ENCODE measurements at places on chromosomes 1 and 21.

GRCh38 chr1:35449334-35450008, 107.7 kb downstream of the KIAA0319L start:
- DNase-seq: no peak

DNA sequence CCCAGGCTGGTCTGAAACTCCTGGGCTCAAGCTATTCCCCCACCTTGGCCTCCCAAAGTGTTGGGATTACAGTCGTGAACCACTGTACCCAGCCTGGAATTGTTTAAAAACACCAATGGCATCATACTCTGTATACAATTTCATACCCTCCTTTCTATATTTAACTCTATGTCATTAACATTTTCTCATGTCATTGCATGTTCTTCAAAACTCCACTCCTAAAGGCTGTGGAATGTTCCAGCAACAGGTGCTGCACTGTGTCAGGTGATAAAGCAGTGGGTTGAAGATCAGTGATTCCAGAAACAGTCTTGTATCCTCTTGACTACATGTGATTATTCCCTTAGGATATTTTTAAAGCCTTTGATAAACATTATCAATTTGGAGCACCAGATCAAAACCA, 36.7 kb upstream of the GRHL3 start:
- no peak for DNase-seq

DNA sequence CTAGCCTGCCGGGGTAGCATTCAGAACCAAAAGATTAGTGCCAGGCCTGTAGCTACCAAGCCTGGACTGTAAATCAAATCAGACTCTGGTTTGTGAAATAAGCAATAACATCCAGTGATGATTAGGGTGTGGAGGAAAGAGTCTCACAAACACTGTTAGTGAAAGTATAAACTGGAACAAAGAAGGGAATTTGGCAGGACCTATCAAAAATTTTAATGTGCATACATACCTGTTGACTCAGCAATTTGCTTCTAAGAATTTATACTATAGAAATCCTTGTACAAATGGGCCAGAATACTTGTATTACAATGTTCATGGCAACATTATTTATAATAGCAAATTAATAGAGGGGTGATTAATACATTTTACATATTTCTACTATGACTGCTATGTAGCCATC, 109.8 kb upstream of the WARS2 start:
- no peak for DNase-seq

DNA sequence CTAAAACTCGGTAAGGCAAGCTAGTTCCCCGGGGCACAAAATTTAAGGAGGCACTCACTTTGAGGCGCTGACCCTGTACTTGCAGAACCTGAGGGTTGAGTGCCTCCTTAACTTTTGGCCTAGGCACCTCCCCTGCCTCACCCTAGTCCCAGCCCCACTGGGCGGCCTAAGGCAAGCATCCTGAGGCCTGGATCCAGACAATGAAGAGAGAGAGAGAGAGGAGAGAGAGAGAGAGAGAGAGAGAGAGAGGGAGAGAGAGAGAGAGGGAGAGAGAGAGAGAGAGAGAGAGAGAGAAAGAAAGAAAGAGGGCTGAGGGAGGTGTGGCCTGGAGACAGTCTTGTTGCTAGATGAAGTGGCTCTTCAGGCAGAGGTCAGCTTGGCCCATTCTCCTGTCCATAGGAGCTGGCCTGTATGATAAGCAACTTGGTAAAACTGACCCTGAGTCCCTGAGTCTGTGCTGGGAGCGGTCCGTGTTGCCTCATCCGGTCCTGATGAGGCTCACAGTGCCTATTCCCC, 7.4 kb upstream of the LRRN2 start:
- DNase-seq: no peak

GRCh38 chr1:15386164-15386749, 23.4 kb upstream of the EFHD2 start:
- DNase-seq: no peak

- no peak for DNase-seq
Measured at GRCh38 chr1:246146804-246147523, 360.1 kb downstream of the SMYD3 start.

- DNase-seq: no peak
Measured at GRCh38 chr1:14842361-14842760, 243.9 kb downstream of the KAZN start.

DNA sequence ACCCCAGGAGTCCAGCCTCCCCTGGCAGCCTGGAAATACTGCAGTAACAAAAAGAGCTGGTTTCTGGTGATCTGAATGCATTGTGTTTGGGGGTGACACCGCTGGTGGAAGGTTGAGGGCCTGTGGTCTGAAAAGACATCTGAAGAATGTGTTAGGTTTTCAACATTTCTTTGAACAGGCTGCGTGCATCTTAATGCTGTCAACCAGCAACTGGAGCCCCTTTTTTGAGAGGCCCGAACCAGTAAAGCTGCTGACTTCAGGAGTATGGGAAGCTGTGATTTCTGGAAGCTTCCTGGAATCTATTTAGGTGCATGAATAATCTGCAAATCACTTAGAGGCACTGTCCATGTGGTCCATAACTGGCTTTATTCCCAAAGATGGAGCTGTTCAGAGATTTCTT, 17.0 kb downstream of the ATP5PO start:
- DNase-seq: no peak

- no peak for DNase-seq
Measured at GRCh38 chr1:235078480-235079381, 49.9 kb downstream of the TOMM20 start.

DNA sequence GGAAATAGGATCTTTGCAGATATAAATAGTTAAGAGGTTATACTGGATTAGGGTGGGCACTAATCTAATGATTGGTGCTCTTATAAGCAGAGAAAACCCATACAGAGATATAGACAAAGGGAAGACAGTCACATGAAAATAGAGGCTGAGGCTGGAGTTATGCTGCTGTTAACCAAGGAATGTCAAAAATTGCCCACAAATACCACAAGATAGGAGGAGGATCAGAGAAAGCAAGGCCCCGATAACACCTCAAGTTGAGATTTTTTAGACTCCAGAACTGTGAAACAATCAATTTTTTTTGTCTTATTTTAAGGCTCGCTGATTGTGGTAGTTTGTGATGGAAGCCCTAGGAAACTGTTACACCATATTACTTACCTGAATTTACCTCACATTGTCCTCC, 513.2 kb downstream of the COL11A1 start:
- no peak for DNase-seq

DNA sequence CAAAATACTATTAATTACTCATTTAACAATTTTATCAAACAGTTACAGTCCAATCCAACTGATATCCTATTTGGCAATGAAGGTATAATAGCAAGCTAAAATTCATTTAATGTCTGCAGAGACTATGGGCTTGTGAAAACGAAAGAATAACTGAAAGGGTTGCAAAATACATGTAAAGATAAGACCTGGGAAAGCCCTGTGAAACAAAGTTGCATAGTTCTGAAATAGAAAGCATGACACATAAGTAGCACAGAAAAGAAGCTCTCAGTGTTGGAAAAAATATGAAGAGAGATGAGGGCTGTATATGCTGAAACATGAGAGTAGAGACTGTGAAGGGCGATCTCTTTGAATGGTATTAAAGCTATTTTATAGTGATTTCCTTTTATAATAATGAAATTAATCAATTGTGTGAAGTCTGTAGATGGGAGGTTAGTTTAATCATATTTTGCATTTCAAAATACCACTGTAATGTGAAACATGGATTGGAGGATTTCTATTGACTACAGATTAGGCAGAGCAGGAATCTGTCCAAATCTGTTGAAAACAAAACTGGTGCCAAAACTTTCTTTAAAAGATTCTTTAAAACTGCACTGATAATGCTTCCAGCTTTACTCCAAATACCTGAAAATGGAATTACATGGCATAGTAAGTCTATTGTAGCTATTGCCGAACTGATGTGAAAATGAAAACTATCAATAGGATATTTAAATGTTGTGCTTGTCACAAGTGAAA, 1518.9 kb upstream of the B3GALT2 start:
- no peak for DNase-seq

- no peak for DNase-seq
Measured at GRCh38 chr1:221594576-221594975, 147.3 kb downstream of the DUSP10 start.

DNA sequence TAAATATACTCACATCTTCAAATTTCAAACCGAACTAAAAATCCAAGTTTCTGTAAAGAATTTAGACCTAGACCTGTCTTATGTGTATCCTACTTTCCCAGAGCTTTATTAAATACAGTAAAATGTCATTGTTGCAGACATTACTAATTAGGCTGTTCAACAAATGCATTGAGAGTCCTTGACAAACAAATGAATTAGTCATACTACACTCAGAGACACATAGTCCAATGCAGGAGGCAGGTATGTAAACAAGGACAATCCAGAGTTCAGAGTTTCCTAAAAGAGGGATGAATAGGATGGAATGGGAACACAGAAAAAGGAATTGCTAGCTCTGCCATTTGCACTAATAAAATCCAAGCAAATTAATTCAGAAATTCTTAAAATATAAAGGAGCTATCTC, 1.6 kb upstream of the EGLN1 start:
- DNase-seq: no peak

DNA sequence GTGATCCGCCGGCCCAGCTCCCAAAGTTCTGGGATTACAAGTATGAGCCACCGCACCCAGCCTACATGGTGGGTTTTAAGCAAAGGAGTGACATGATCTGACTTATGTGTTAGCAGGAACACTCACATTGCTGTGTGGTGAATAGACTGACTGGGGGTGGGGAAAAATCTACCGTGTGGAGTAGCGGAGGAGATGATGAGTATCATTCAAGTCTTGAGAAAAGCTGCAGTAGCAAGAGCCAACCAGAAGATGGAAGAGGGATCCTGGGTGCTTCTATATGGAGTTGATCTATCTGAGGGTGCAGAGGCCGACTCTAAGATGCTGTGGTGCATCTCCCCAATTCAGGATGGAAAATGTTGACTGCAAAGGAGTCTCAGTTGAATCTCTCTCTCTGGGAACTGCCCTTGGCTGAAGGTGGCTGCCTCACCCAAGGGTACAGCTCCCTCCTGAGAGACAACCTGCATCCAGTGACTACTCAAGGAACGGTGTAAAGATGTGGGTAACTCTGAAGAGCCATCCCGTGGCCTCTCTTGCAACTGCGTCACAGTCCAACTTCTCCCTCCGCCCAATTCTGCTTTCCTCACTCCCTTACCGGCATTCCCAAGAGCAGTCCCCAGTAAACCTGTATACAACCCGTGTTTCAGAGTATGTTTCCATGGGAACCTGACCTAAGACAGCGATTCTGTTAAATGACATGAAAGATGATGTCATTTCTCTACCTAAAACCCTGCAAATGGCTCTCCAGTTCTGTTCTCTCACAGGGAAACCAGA, 7.4 kb upstream of the B3GALNT2 start:
- no peak for DNase-seq

- no peak for DNase-seq
Measured at GRCh38 chr1:9699361-9699760, 47.8 kb downstream of the PIK3CD start.

GRCh38 chr21:38712664-38713063, 93.1 kb upstream of the ETS2 start:
- no peak for DNase-seq

GRCh38 chr1:100178091-100178490, at the start of gene LRRC39:
TSS of gene LRRC39 (minus strand) at chr1:100178256. CDS start at chr1:100168516, 9,740 bp downstream.
- no peak for DNase-seq

- DNase-seq: no peak
Measured at GRCh38 chr1:24438423-24438901, 22.9 kb downstream of the NIPAL3 start.

GRCh38 chr1:5565281-5566125, 426.7 kb downstream of the NPHP4 start:
- no peak for DNase-seq

DNA sequence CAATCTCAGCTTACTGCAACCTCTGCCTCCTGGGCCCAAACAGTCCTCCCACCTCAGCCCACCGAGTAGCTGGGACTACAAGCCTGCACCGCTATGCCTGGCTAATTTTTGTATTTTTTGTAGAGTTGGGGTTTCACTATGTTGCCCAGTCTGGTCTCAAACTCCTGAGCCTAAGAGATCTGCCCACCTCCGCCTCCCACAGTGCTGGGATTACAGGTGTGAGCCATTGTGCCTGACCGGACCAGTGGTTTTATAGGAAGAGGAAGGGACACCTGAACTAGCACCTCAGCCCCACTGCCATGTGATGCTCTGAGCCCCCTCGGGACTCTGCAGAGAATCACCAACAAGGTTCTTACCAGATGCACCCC, 4.1 kb downstream of the CRYBG2 start:
- DNase-seq: no peak

- peak; percentile 79 for DNase-seq
Measured at GRCh38 chr1:12166834-12167492, at the start of gene TNFRSF1B. TSS of gene TNFRSF1B (plus strand) at chr1:12166991. CDS start at chr1:12167092, 101 bp downstream.

- DNase-seq: no peak
Measured at GRCh38 chr1:167297222-167298214, 76.8 kb downstream of the POU2F1 start.

- DNase-seq: no peak
Measured at GRCh38 chr1:181433931-181434330, 49.4 kb upstream of the CACNA1E start.

DNA sequence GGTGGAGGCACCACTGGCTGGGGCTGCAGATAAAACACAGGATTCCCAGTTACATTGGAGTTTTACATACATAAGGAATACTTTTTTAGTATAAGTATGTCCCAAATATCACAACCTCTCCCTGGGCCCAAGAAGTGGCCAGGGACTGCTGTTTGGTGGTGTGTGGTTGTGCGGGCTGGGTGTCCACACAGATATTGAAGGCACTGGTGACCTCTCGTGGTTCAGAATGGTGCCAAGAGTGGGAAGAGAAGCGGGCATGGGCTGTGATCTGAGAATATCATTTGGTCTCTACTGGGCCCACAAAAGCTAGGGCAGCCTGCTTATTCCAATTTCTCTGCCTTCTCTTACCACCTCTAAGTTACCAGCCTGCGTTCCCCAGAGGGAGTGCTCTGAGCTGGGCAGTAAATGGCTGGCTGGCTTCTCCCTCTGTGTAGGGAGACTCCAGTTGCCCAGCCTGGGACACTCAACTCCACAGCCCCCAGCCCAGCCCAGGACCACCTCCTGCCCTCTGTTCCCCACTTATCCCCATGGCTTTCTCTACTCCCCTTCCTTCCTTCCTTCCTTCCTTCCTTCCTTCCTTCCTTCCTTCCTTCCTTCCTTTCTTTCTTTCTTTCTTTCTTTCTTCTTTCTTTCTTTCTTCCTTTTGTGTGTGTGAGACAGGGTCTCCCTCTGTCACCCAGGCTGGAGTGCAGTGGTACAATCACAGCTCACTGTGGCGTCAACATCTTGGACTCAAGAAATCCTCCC, 42.8 kb upstream of the RD3 start:
- no peak for DNase-seq

DNA sequence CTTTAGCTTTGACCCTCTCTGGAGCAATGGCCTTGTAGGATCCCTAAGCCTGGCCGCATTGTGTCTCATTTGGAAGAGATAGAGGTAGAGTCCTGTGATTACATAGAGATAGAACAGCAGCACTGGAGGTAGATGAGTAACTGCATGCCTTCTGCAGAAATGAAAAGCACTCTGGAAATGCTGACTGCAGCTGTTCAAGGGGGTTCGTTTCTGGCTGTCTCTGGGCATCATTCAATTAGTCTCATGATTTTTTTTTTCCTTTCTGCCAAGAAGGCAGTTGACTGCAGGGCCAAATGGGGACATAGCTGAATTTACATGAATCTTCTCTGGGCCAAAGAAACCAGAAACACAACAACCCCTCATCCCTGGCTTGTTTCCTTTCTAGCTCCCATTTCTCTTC, 28.1 kb upstream of the SNX27 start:
- no peak for DNase-seq

All from CD4-positive, alpha-beta T cell treated with Interleukin-10 for 1 hour (primary cell).